ENCODE measurements at places on chromosomes 2 and 18.

DNA sequence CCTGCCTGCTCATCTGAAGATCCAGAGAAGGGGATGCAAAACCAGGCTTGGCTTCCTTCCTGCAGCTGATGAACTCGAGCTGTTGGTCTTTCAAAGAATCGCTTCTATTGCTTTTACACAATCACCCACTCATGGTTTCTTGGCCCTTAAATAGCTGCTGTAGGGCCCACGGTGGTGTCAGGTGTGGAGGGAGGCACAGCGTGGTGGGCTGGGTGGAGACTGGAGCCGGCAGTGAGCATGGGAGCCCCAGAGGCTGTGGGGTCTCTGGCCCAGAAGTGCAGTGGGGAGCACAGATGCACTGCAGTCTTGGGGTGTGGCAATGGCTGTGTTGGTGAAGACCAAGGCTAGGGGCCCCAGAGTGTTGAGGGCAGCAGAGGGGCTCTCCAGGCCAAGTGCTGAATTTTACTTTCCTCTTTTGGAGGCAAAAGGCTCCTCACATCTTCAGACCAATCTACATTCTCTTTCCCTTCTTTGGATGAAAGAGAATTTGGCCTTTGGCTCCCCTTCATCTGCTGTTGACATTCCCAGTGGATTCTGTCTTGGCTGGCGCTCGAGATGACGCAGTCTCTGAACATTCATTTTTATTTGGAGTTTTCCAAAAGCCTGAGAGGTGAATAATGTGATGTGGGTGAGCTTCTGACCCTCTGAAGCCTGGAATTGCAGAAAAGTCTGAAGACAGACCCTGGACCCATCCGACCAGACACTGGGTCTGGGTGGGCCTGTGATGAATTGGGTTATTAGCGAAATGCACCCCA lies 70.1 kb upstream of the ASB18 start:
- DNase-seq, result no peak

DNA sequence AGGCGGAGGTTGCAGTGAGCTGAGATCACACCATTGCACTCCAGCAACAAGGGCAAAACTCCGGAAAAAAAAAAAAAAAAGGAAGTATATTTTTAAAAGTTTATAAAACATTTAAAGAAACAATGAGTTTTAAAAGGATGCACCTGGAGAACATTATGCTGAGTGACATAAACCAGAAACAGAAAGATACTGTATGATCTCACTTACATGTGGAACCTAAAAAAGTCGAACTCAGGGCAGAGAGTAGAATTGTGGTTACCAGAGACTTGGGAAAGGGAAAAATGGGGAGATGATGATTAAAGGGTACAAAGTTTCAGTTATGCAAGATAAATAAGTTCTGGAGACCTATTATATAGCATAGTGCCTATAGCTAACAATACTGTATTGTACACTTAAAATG lies 52.8 kb upstream of the RTN4 start:
- DNase-seq, result no peak

- DNase-seq, result no peak
Measured at GRCh38 chr2:134667541-134667940, 51.3 kb downstream of the TMEM163 start.

DNA sequence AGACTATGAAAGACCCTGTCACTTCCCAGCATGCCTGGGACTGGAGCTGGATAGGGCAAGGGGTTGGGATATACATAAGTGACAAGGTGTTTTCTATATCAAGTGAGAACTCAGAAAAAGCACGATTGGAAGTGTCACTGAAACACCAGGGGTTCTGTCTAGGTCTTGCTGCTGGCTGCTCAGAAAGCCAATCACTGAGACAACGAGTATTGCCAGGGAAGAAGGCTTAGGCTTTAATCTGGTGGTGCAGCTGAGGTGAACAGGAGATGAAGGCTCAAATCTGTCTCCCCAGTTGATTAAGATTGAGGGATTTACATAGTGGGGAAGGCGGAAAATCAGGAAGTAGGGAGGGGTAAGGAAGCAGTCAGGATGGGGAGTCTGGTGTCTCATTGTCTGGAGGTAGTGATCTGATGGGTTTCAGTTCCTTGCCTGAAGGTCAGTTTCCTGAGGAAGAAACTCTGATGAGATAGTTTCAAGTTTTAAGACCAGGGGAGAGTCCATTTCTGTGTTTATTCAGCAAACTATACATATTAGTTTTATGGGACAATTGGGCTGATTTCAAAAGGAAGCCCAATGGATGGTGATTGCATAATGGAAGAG lies 3.5 kb upstream of the C2orf74 start:
- DNase-seq, result no peak

- DNase-seq, result no peak
Measured at GRCh38 chr18:42025491-42025890, 70.5 kb downstream of the PIK3C3 start.

DNA sequence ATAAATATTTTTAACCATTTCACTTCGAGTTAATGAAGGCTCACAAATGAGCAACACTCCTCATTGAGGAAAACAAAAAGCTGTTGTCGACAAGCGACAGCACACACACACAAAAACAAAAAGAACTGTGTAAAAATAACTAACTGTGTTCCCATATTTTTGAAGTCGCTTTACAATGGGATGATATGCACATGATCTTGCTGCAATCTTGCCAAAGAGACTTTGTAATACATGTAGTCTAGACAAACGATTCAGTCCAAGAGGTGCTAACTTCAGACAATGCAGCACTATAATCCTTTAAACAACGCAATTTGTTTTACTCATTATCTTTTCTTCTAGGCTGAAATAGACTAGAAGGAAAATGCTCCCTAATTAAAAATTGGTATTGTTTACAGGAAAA lies 7.2 kb upstream of the USP34 start:
- no peak for DNase-seq

DNA sequence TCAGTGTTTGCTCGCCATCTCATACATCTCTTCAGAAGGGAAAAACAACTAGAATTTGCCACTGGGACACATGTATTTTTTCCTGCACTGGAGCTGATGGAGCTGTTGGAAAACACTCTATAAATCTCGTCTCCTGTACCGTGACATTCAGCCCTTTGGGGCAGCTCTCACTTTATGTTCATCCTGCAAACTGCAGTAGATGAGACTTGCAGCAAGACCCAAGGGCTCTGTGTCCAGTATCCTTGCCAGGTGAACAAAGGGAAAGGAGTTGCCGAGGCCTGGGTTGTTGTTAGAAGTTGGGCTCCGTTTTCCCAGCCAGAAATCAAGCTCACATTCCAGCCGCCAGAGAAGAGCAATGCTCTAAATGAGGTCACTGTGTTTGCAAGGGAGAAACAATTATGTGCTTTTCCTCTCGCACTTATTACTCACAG lies 285.1 kb downstream of the SLC4A3 start:
- DNase-seq, result no peak

DNA sequence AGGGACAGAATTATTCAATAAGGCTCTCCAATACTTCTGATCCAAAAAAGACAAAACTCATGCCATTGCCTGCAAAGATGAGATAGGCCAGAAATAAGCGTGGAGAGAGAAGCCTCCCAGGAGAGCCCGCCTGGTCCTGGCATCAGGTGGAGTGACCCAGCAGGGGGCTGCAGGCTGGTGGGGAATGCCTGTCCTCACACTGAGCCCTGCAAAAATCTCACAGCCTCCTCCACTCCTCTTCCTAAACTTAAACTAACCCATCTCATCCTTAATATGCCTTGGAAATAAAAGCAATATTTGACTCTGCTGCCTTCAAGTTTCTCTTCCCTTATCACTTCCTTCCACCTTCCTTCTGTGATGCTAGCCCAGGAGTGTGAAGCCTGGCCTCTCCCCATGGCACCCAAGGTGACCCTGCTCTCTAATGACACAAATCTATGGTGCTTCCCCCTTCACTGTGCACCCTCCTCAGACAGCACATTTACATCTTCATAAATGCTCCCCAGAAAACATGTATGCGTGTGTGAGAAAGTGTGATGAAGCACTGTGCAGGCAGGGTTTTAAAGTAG lies 218.4 kb downstream of the ANAPC1 start:
- DNase-seq, result no peak

DNA sequence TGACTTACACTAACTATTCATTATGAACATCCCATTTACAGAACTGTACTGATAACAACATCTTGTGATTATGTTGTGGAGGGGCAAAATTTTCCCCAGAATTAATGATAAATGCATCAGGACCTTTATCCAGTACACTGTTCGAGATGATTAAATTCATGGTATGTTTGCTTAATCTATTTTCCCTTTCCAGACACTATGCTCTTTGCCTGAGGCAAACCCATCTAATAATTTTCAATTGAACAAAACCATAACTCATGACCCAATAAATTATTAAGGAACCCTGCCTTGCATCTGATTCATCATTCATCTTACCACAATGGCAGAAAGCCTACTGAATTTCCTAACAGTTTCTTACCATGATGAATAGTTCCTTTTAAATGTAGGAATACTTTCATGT lies 385.0 kb downstream of the DSEL start:
- no peak for DNase-seq

DNA sequence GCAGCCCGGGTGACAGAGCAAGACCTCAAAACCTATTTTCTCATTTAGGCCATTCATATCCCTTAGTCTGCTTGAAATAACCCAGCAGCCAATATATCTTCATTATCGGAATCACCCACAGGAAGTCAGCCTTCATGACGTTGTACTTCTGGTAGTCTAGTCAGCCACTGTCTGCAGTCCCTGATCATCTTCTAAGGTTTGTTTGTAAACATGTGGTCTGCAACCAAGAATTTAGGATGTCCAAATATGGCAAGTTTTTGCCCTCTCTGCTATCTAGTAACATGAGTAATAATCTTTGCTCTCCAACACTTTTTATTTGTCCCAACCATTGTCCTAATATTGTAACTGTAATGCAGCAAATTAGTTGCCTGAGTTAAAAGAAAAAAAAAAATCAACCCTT lies 92.5 kb downstream of the PRPF40A start:
- DNase-seq, result no peak

DNA sequence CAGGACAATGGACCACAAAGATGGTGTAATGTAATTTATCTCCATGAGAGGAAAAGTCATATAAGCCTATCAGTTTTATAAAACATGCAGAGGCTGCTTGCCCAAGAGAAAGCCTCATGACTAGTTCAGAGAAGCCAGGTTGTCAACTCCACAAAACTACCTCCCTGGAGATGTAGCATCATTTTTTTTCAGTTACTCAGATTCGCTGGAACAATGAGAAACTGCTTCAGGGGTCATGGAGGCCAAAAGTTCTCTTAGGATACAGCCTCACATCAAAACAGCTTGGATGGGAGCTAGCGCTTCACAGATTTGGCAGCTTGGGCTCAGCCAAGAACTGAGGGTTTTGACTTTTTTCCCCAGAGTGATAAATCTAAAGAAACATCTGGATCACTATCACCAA lies 263.5 kb downstream of the INSIG2 start:
- DNase-seq, result no peak

DNA sequence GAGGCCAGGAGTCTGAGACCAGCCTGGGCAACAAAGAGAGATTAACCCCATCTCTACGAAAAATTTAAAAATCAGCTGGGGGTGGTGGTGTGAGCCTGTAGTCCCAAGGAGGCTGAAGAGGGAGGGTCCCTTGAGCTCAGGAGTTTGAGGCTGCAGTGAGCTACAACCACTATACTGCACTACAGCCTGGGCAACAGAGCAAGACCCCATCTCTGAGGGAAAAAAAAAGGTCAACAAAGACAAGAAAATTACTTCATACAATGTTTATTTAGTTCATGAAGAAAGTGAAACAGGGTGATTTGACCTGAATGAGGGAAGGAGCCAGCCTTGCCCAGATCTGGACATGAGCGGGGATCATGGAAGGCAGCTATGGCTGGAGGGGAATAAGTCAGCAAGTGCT lies 59.1 kb downstream of the TMEM163 start:
- DNase-seq, result no peak

GRCh38 chr2:194385376-194385775 lies 1271.7 kb upstream of the SLC39A10 start:
- DNase-seq, result no peak

GRCh38 chr2:17199741-17200140 lies 318.5 kb downstream of the RAD51AP2 start:
- no peak for DNase-seq

DNA sequence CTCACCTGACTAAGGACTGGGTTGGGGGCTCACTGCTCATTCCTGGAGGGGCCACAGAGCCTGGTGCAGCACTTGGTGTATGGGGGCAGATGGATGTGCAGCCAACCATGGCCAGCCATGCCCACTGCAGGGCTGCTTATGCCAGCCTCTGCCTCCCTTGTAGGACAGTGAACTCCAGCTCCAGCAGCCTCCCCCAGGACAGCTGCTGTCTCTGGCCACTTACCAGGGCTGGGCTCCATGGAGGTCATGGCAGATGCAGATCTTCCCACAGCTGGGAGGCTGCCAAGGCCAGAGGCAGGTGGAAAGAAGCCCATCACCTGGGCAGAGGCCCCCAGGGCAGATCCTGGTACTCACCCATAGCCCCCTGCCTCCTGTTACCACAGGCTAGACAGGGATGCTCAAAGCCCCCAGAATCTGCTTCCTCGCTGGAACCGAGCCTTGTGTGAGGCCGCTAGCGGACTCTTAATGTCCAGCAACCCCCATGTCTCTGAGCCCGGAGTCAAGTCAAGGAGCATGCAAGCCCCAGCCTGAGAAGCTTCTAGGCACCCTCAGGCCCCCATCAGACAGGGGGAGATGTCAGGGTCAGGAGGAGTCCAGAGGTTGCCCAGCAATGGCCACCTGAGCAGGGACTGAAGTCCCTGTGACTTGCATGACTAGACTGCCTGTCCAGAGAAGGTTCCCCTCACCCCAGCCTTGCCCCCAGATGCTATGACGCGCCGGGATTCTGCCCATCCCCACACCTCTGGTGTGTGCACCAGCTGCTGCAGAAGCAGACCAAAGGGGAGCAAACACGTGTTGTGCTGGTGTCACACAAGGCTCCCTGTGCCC lies 123.6 kb downstream of the TWIST2 start:
- DNase-seq, result no peak

GRCh38 chr18:31513189-31513935 lies 15.4 kb downstream of the DSG2 start:
- no peak for DNase-seq

DNA sequence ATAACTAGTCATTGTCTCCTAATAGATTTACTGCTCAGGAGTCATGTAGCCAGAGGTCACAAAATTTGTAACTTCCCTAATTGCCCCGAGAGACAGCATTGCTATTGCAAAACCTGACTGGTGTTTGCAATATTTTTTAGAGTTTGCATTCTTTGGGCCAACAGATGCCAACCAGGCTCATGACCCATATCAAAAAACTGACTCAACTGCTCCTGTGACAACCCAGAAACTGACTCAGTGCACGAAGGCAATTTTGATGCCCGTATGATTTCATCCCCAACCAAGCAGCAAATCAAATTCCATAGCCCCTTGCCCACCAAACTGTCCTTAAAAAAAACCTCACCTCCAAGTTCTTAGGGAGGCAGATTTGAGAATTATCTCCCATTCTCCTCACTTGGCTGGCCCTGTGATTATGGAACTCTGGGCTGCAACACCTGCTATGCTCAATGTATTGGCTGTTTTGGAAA lies 951.3 kb downstream of the TSN start:
- no peak for DNase-seq

Data from SHP77 treated with DMSO at 0.1 percent for 48 hours (cell line).